Ecto neural progenitor cell (in vitro differentiated cells): ENCODE measurements at places on chromosomes 7 and 10.

GRCh38 chr7:4045975-4046374 lies 636.1 kb upstream of the FOXK1 start:
- peak; percentile 14 for DNase-seq

- DNase-seq, result no peak
Observed at GRCh38 chr7:138887872-138888656, 90.1 kb upstream of the ATP6V0A4 start.

GRCh38 chr10:82409671-82410070 lies 534.7 kb downstream of the NRG3 start:
- no peak for DNase-seq

- no peak for DNase-seq
Observed at GRCh38 chr10:29948881-29949355, 110.5 kb downstream of the JCAD start.

DNA sequence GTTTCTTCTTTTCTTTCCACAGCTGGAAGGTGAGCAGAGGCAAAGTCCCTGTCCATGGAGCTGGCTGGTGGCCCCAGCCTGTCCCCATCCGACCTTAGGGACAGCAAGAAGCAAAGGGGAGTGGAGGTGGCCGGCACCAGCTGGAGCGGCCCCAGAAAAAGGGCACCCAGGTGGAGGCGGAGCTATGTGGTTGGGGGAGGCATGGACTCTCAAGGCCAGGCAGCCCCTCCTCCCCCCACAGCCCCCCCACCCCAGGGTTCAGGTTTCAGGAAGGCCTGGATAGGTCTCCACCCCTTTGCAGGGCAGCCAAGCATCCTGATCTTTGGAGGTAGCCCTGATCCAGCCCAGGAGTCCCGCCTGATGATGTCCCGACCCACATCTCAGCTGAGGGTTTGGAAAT lies at the start of gene SSC4D:
TSS of gene SSC4D (minus strand) at position 161 of the 400 bp plus-strand sequence. CDS start 5,258 bp downstream, outside the sequence.
- peak; percentile 75 for DNase-seq

- DNase-seq, result no peak
Observed at GRCh38 chr7:96080027-96080426, 241.9 kb downstream of the SLC25A13 start.

- no peak for DNase-seq
Observed at GRCh38 chr7:33986451-33986850, 81.1 kb downstream of the BMPER start.

DNA sequence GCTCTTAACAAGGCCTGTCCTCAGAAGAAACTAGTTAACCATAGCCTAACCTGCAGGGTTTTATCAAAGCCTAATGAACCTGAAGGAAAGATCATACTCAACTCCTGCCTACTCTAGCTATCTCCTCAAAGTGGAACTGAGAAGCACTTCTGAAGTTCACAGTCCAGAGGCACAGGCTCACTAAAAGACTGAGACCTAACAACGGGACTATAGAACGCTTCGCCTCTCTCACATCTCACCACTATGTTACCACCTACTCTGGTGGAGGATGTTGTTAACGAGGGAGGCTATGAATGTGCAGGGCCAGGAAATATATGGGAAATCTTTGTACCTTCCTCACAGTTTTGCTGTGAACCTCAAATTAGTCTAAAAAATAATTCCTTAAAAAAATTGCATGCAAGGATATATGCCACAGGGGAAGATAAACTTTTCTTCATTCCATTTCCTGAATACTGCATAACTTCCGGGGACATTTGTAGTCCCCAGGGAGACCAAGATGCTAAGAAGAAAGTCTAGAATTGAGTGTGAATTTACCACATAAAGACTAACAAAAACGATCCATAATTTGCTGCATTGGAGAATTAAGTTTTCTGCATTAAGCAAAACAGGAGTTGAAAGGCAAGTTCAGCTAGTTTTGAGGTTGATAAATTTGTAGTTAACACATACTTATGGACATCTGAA lies 21.6 kb downstream of the LIPJ start:
- DNase-seq, result no peak

DNA sequence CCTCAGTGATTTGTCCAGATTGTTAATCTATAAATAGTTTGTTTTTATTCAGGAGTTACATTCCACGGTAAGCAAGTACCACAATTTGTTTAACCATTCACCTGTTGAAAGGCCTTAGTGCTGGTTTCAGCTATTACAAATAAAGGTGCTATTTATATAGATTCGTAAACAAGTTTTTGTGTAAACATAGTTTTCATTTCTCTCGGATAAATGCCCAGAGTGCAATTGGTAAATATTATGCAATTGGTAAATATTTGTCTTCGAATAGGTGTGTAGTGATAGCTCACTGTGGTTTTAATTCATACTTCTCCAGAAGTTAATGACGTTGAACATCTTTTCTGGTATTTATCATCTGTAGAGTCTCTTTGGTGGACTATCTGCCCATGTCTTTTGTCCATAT lies 76.4 kb upstream of the RSU1 start:
- no peak for DNase-seq

GRCh38 chr10:86592413-86592812 lies 61.9 kb upstream of the OPN4 start:
- DNase-seq, result no peak

DNA sequence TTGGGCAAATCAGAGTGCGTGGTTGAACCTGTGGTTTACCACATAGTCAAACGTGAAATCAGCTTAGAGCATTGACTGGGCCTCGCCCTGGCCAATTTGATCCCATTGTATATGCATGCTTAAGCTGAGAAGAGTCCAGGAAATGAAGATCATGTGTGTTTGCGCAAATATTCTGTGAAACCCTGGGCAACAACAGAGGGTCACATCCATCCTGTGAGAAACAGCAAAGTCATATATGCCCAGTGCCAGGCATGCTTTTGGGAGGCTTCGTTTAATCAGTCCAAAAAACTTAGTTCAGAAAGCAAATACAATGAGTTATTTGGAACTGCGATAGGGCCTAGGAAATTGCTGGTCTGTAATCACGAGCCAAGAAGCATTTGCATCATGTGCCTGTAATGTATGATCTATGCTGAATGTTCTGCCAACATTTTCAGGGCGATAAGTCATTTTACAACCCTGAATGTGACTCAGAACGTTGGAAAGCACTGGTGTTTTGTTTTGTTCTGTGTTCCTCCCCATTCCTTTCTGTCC lies 412.1 kb upstream of the CELF2 start:
- DNase-seq, result no peak

GRCh38 chr10:67943917-67944316 lies 59.5 kb downstream of the SIRT1 start:
- DNase-seq, result no peak

- DNase-seq, result no peak
Observed at GRCh38 chr10:114767986-114768821, 53.4 kb upstream of the FHIP2A start.

GRCh38 chr10:98748298-98748697 lies 301.6 kb upstream of the HPS1 start:
- DNase-seq, result no peak

- DNase-seq, result no peak
Observed at GRCh38 chr10:14372606-14373005, 41.9 kb upstream of the FRMD4A start.

DNA sequence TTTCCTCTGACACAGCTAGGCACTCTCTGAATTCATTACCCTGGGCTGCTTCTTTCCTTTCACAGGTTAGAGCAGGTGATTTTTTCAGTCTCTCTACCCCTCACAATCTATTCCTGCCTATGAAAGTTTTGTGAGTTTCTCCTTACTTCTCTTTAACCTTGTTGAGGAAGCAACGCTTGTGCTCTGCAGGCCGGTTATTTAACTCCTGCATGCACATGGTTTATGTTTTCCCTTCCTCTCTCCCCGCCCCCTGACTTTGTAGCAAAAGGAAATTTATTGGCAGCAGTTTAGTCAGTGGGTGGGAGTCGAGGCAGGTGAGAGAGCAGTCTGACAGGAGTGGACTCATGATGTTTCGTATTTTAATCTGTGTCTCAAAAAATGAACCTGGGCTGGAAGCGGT lies 91.9 kb downstream of the CELF2 start:
- DNase-seq, result no peak

- no peak for DNase-seq
Observed at GRCh38 chr10:59212301-59212798, 35.9 kb downstream of the PHYHIPL start.

DNA sequence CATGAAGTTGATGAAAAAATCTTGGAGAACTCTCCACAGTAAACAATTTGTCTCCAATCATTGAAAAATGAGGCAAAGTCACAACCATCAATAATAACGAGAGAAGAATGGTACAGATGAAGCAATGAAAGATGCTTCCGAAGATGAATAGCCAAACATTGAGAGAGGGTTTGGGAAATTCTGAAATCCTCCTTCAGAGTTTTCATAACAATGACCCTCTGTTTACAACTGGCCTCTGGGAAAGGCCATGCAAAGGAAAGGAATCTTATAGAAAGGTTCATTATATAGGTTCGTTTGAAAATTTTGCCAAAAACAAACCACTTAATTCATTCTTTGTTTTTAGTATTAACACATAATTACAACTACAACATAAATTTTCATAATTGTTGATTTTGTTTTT lies 166.5 kb downstream of the ABCA13 start:
- no peak for DNase-seq

GRCh38 chr10:73796766-73797165 lies 11.4 kb downstream of the ZSWIM8 start:
- no peak for DNase-seq
